ENCODE measurements at places on chromosomes 3 and 15.
A peak's percentile ranks its signal among the peaks of the same experiment; 100 is the strongest.

- DNase-seq, result no peak
Observed at GRCh38 chr15:62534996-62535395, 369.9 kb upstream of the C2CD4B start.

GRCh38 chr3:127228866-127229265 is 35.9 kb downstream of the PRR23E start:
- DNase-seq, result no peak

- DNase-seq, result peak; percentile 25
Observed at GRCh38 chr3:9399746-9400145, 2.3 kb downstream of the SETD5 start.

- DNase-seq, result no peak
Observed at GRCh38 chr3:122661633-122662032, 19.0 kb upstream of the PARP14 start.

- no peak for DNase-seq
Observed at GRCh38 chr3:153087595-153088566, 74.1 kb upstream of the RAP2B start.

- DNase-seq, result no peak
Observed at GRCh38 chr15:99763827-99764226, 30.6 kb upstream of the LYSMD4 start.

DNA sequence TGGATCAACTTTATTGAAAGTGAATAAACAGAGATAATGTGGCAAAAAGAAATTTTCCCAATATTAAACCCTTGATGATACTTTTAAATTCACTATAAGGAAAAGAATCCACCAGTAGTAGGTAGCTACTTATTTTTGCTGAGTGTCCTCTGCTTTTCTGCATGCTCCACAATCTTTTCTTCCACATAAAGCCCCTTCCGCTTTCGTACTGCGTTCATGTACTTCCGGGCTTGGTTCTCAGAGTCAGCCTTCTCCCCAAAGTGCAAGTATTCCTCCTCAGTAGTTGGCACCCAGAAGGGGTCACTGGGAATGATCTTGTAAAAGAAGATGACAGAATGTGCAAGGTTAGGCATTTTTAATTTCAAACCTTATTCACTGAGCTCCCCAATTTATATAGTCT is 84.4 kb upstream of the MEX3B start:
- no peak for DNase-seq

DNA sequence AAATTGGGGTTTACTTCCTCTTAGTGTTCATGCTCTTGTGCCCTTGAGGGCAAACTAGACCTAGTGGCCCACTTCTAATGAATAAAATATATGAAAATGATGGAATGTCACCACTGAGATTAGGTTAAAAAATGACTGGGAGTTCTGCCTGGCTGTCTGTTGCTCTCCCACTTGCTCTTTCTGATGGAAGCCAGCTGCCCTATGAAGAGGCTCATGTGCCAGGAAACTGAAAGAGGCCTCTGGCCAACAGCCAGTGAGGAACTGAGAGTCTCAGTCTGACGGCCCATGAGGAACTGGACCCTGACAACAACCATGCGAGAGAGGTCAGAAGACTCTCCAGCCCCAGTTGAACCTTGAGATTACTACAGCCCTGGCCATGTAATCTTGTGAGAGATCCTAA is 107.1 kb upstream of the FHIT start:
- DNase-seq, result no peak

DNA sequence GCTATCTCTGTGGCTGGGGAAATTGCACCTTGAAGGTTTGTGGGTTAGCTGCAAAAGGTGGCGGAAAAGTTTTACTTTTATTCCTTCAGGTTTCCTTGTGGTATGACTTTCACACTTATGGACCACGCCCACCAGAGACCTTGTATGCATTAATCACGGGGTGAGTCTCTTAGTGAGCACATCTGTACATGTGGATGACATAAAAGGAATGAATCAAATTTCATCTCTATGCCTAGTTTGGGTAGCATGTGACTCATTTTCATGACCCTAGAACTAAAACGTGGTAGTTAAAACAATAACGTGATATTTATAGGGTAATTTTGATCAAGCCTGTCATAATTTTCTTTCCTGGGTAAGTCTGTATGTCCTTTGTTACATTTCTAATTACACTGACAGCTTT is 141.7 kb downstream of the PDCD6IP start:
- DNase-seq, result no peak

DNA sequence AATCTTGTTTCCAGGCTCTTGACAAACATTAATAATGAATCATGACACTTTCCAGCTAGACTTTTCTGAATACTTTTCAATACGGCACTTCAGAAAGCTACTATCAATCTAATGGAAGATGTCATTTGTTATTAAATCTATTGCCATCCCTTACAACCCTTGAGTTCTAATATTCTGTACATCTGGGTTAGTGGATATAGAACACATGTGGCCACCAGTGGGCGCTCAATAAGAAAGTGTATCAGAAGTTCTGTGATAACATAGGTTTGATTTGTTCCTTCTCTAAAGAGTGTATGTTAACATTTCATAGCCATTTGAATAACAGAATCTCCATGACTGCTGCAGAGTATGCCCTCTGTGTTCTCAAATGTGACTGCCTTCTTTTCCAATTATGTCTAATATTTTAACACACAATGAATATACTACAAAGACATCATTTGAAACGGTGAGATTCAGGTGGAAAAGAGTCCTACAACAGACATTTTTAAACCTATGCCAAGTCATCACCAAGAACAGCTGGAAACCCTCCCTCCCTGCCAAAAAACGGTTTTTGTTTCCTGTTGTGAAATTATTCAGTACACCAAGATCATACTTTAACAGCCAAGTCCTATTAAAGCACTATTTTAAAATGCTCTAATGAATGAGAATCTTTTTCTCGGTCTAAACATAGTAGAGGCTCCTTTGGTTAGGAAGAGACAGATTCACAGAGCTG is 22.2 kb downstream of the ALDH1A2 start:
- peak; percentile 9 for DNase-seq

- DNase-seq, result peak; percentile 20
Observed at GRCh38 chr15:75947092-75947491, 43.4 kb downstream of the FBXO22 start.

DNA sequence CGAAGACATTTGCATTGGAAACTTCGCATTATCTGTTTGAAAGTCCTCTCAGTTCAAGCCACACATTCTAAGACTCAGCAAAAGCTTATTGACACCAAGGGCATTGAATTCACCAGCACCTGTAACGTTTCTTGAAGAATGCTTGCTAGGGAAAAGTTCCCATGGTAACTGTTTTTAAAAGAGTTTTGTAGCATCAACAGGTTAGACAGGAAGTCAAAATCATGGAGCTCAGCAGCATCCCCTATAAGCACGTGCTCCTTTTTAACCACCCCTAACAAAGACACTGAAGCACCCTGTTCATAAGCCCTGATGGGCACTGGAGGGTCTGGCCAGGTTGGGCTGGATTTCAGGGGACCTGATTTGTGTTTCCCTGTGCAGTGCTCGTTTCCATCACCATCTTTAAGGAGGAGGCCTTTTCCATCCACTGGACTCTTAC is 229.7 kb upstream of the BHLHE40 start:
- no peak for DNase-seq

DNA sequence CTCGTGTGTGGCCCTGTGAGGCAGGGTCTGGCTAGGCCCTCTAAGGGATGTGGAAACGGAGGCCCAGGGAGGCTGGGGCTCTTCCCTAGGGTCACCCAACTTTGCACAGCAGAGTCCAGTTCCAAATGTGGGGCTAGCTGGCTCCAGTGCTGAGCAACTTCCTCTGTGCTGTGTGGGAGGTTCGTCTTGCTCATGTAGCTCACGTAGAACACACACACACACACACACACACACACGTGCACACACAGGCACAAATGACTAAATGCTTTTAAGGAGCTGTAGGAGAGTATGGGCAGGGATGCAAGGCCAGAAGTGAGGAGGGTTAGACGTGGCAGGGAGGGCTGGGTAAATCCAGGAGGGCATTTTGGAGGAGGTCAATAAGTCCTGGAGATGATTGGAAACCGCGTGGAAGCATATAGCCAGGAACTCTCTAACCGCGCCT is 213.8 kb downstream of the RPLP1 start:
- DNase-seq, result no peak

DNA sequence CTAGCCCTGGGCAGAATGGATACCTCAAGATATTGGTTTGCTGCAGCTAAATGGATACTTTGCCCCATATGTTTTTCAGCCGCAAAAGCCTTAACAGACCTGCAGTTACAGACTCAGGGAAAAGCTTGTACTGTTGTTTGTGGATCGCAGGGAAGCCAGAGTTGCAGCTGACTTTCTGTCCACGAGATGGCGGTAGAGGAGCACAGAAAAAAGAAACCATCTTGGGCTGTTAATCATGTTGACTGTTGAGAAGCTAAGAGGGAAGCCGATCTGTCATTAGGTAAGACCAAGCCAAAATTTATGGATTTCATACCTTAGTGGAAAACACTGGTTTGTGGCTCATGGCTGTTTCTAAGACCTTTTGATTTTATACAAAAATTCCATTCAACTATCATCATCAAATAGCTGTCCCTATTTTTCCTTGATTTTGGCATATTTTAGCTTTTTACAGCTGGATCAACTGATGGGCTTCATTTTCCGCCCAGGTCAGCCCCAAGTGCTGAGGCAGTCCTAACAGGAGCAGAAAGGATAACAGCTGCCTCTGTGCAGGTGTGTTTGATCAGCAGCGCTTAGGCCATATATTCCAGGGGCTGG is 205.7 kb upstream of the ZPLD1 start:
- DNase-seq, result peak; percentile 59

- DNase-seq, result peak; percentile 17
Observed at GRCh38 chr3:72344647-72345046, 503.6 kb downstream of the SHQ1 start.

- no peak for DNase-seq
Observed at GRCh38 chr3:168693870-168694269, 598.1 kb upstream of the GOLIM4 start.

- DNase-seq, result no peak
Observed at GRCh38 chr15:23648920-23649515, 1.4 kb upstream of the MAGEL2 start.

DNA sequence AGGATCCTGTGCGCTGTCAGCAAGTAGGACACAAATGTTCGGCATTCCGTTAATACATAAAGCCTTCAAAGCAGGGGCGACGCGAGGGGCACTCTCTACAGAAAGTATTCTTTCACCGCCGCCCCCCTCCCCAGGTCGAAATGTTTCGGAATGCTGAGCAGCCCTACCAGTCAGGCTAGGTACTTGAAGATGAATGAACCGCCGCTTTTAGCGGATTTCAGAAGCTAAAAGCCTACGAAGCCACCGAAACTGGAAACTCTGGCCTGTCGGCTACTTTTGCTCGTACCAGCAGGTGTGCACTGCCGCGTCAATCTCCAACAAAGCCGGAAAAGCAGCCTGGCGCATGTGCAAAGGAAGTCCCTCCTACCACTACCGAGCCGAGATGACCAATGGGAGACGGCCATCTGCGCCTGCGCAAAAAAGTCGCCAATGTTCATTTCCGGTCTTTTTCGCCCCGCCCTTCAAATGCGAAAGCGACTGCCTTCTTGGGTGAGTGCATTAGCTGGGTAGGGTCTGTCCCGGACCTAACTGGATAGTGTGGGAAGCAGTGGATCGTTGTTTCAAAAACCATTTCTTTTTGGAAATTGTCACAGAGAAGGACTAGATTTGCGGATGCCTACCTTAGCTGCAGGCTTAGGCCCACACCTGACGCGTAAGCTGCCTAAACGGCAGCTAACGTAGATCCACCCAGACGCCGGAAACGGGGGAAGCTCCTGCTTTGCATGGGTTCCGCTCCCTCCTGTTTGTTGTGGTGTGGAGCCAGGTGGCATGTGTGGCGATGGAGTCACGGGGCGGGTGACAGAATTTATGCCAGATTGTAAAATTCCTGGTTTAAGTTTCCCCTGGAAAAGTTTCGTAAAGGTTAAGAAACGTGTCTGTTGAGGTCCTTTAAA is at the start of gene WDR5B:
WDR5B (minus strand) TSS at position 301 of the 893 bp plus-strand sequence. CDS start 534 bp downstream, outside the sequence.
- DNase-seq, result peak; percentile 99

- DNase-seq, result no peak
Observed at GRCh38 chr3:54875596-54876268, 52.1 kb downstream of the LRTM1 start.

GRCh38 chr3:37673401-37673800 is 188.3 kb upstream of the CTDSPL start:
- DNase-seq, result no peak

GRCh38 chr15:85897207-85897894 is 102.6 kb upstream of the KLHL25 start:
- no peak for DNase-seq

DNA sequence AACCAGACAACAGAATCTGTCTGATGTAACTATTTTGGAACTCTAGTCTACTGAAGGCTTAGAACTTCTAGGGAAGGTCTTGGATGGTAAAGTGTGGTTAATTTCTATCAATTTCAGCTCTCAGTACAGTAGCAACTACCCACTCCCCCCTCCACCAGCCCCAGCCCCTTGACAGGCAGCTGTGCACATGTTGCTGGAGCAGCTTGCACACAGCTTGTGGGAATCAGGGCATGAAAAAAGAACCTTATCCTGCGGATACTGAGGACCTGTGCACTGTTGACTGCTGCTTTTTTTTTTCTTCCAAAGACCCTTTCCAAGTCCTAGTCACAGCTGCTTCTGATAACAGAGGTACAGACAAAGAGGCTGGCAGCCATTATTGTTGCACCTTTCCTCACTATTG is 81.5 kb upstream of the UBP1 start:
- no peak for DNase-seq

- no peak for DNase-seq
Observed at GRCh38 chr3:45966371-45966791, 23.1 kb downstream of the CXCR6 start.

- DNase-seq, result no peak
Observed at GRCh38 chr3:18057471-18058091, 315.1 kb upstream of the TBC1D5 start.

GRCh38 chr3:61454801-61455200 is 106.6 kb upstream of the PTPRG start:
- DNase-seq, result no peak
